ENCODE measurements at places on chromosomes 2 and 18.

DNA sequence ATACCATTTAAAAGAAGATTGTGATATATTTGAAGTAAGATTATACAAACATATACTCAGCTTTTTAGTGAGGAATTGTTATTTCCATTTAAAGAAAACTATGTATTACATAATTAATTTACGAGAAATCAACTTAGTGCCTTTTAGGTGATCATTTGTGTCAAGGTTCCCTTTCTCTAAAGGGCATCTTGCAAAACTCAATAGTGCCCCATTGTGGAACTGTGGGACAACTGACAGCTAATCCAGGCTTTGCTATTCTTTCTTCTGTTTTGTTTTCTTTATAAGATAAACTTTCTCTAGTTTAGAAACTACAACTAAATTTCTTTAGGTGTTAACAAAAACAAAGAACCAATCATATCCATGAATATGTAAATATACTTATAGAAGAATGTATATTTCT, 24.3 kb upstream of the VIT start:
- no peak for DNase-seq

GRCh38 chr2:96638144-96639121, at the start of gene KANSL3:
KANSL3 (minus strand) TSS chr2:96638312; CDS start chr2:96637135, 1,177 bp downstream.
- peak; percentile 94 for DNase-seq

DNA sequence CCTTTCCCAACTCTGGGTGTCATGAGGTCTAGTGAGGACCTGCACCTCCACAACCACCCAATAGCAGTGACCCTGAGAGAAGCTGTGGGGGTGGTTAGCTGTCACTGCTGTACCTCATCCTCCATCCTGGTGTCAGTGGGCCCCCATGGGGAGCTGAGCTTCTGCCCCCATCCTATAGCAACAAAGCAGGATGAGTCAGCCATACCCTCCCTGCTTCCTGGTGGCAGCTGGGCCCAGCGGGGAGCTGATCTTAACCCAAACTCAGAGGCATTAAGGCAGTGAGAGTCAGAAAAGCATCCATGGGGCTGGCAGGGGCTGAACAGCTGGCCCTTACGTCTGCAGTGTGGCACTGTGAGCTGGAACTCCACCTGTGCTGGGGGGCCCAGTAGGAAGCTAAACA, 247.8 kb upstream of the HDAC4 start:
- no peak for DNase-seq

GRCh38 chr2:16184945-16185660, 244.8 kb downstream of the MYCN start:
- DNase-seq, result no peak

GRCh38 chr18:24975496-24976372, 376.2 kb downstream of the ZNF521 start:
- no peak for DNase-seq

DNA sequence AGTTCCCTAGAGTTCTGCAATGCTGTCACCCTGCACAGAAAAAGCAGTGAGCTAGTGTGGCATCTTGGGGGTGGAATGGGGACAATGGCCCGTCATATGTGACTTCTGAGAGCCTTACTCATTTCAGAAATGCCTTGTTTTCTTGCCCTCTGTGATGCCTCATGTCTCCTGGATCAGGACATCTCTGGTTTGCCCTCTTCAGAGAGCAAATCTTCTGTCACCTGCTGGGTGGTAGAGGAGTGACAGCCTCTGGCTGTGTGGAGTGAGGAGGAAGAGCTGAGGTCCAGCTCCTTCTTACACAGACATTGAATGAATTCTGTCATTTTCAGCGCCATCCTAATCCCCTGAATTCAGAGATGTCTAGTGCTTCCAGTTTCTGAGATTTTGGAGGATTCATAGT, 55.6 kb upstream of the PHLPP1 start:
- no peak for DNase-seq

DNA sequence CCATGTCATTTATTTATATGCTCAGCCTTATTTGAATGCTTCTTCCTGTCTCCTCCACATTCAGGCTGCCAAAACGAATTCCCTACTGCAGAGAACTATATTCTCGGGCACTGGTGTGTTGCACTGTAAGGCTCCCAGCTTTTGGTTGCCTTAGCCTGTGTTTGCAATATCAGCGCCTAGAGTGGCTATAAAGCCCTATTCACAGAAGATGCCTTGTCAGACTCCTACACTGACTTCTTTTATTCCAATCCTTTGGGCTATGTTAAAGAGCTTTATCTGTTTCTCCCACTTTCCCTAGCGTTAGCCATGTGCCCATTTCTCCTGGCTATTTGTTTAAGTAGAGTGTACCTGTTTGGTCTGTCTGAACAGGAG, 62.4 kb upstream of the EHBP1 start:
- no peak for DNase-seq

- DNase-seq, result no peak
Observed at GRCh38 chr2:11239666-11240462, 84.6 kb downstream of the SLC66A3 start.
